ENCODE measurements at places on chromosomes 3 and 15.

GRCh38 chr3:172444821-172445220, 3.4 kb downstream of the GHSR start:
- no peak for DNase-seq

GRCh38 chr3:3632449-3632848, 166.8 kb upstream of the LRRN1 start:
- DNase-seq, result no peak

DNA sequence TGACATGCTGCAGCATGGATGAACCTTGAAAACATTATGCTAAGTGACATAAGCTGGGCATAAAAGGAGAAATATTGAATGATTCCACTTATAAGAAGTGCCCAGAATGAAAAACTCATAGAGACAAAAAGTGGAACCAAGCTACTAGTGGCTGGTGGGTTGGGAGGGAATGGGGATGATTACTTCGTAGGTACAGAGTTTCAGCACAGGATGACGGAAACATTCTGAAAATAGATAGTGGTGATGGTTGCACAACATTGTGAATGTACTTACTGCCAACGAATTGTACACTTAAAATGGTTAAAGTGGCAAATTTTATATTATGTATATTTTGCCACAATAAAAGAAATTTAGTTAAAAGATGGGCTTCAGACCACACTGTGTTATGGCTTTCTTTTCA, 93.6 kb downstream of the RPLP1 start:
- DNase-seq, result no peak

DNA sequence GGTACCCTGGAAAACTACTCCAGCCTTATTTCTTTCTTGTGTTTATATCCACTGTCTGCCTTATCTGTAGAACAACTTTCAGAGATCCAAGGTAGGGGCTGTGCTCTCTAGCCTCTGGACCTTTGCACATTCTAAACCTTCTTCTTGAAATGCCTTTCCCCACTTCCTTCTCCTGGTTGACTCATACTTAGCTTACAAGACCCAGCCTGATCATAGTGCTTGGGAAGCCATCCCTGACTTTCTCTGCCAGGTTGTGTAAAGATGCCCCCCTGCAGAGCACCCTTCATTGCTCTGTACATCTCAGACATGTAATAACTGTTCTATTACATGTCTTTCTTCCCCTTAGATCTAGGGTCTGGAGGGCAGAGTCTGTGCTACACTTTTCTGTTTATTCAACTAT, 50.1 kb downstream of the PPM1L start:
- DNase-seq, result no peak

- no peak for DNase-seq
These were observed 105.7 kb downstream of the LRRK1 start for GRCh38 chr15:101024706-101025500.

DNA sequence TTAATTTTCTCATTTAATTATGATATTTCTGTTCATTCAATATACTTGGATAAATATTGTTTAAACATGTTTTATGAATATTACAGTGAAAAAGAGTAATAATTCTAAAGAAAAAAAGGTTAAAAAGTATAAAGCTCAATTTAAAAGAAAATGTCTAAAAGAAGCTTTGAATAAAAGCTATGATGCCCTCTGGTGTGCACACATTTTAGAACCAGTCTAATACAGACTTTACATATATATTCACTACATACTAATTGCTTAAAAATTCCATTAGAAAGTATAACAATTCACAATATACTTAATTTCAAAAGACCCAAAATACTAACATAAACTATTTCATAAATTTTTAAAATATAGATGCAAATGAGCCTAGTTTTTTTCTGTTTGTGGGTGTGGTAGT, 909.1 kb upstream of the ROBO1 start:
- no peak for DNase-seq

- DNase-seq, result no peak
These were observed 215.1 kb downstream of the SHQ1 start for GRCh38 chr3:72633121-72633520.

- no peak for DNase-seq
These were observed 19.8 kb upstream of the MTHFS start for GRCh38 chr15:79916502-79917132.

DNA sequence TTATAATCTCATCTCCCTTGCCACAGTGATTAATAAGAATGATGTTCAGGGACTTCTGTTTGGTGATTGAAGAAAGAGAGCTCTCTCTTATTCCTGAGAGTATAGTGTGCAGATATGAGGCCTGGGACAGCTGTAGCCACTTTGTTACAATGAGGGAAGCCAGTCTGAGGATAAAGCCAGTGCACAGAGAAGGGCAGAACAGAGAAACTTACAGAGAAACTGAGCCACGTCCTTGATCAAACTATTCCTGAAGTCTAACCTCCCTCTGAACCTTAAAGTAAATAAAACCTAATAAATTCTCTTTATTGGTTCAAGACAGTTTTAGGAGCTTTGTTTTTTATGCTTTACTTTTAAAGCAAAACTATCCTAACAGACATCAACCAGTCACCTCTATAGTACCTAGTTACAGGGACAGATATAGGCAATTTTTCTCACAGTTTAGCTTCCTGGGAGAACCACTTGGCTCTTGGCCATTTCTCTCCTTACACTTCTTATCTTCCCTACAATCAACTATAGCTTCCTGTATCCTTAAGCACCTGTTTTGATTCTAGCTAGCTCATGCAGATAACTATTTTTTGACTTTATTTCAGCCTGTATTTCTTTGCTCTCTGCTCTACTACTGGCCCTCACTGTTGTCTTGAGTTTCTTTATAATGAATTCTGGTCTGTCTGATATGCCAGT, 284.4 kb downstream of the SHQ1 start:
- DNase-seq, result no peak

Measured in NCI-H2107 (cell line).